Activated T-cell treated with anti-CD3 and anti-CD28 coated beads, Interleukin-2, amount 50 U/mL, for 1 hour (primary cell): ENCODE measurements at places on chromosomes 3 and 15.

GRCh38 chr3:53192608-53193007 lies 31.6 kb downstream of the PRKCD start:
- no peak for DNase-seq

- DNase-seq: no peak
These were observed 203.3 kb upstream of the GRM7 start for GRCh38 chr3:6657591-6657990.

- DNase-seq: no peak
These were observed 5.7 kb upstream of the APEH start for GRCh38 chr3:49668414-49668797.

DNA sequence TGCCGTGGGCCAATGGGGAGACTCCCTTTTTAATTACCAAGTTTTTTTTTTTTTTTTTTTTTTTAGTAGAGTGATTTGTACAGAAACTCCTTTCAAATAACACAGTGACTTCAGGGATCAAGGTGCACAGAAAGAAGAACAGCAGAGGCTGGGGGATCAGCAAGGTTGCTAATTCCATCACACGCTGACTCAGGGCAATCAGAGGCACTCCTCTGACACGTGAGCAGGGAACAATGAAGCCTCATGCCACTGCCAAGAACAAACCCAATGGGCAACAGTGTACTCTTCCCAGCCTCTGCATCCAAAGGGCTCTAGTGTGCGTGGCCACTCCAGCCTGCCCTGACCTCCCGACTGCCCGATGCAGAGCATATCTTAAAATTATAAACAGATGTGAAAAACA lies 186.7 kb upstream of the WNT5A start:
- DNase-seq: no peak

GRCh38 chr3:72855001-72855400 lies 6.8 kb upstream of the SHQ1 start:
- DNase-seq: no peak

- DNase-seq: no peak
These were observed 106.0 kb downstream of the TNIK start for GRCh38 chr3:171354049-171354705.
